ENCODE measurements at places on chromosomes 3 and 15.

DNA sequence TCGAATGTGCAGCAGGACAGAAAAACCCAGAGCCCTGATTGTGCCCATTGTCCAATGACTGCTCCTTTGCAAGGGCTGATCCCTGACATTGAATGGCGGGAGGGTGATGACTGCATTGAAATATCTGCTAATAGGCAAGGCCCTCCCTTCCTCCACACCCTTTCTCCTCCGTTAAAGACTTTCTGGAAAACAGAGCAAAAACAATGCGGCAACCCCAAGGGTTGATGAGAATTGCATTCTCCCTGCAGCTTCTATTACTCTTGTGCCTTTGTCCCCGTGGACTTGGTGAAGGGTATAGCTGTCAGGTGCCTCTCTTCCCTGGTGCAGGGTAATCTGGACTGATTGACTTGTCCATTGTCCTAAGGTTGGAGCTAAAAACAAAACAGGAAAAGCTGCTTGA lies 71.8 kb downstream of the THSD4 start:
- no peak for DNase-seq

DNA sequence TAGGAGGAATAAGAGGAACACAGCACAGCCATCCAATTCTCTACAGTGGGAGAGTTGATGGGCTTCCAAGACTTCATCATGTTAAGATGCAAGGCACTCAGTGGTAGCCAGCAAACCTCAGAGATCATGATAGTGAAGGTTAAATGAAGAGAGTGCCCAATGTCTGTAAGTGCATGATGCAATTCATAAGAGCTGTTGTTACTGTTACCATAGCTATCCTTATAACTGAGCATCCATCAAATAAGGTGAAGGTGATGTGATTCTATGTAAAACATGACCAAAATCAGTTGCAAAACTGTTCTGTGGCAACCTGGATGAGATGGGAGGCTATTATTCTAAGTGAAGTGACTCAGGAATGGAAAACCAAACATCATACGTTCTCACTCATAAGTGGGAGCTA lies 289.7 kb downstream of the MAGI1 start:
- DNase-seq: no peak

- no peak for DNase-seq
These were observed 175.7 kb upstream of the KBTBD8 start for GRCh38 chr3:66822186-66823008.

DNA sequence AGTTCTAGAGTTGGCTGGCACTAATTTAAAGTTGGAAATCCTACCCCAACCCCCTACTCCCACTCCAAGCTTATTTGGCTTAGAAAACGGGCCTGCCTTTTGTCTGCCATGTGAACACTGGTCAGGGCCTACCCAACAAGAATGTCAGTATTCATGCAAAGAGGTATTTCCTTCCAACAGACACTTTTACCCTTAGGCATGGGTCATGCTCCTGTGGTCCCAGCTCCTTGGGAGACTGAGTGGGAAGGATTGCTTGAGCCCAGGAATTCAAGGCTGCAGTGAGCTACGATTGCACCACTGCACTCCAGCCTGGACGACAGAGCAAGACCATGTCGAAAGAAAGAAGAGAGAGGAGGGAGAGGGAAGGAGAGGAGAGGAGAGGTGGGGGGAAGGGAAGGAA lies 137.5 kb upstream of the LRTM1 start:
- no peak for DNase-seq

GRCh38 chr15:39830166-39830565 lies 47.5 kb upstream of the FSIP1 start:
- no peak for DNase-seq

- no peak for DNase-seq
These were observed at the start of gene DUSP7 for GRCh38 chr3:52056521-52056967. TSS of gene DUSP7 (minus strand) at chr3:52056571. CDS start at chr3:52056366, 205 bp downstream.

- no peak for DNase-seq
These were observed 11.3 kb upstream of the KAT2B start for GRCh38 chr3:20028905-20029331.
